ENCODE measurements at places on chromosomes 5 and 9.

DNA sequence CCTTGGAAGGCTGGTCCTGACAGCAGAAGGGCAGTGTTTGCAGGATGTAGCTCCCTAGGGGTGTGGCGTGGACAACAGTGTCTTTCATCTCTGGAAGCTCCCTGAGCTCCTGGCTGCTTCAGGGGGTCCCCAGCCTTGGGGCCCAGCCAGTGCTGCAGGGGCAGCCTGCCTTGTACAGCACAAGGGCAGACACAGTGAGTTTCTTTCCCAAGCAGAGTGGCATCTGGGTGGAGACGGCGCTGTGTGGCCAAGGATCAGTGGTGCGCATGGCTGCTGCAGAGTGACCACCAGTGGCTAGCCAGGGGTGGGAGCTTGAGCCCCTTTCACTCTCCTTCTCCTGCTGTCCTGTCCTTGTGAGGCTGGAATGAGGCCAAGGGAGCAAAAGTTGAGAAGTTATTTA is 7.6 kb upstream of the IRX4 start:
- DNase-seq = no peak

- no peak for DNase-seq
Observed at GRCh38 chr9:81239388-81239787, 450.0 kb downstream of the TLE1 start.

DNA sequence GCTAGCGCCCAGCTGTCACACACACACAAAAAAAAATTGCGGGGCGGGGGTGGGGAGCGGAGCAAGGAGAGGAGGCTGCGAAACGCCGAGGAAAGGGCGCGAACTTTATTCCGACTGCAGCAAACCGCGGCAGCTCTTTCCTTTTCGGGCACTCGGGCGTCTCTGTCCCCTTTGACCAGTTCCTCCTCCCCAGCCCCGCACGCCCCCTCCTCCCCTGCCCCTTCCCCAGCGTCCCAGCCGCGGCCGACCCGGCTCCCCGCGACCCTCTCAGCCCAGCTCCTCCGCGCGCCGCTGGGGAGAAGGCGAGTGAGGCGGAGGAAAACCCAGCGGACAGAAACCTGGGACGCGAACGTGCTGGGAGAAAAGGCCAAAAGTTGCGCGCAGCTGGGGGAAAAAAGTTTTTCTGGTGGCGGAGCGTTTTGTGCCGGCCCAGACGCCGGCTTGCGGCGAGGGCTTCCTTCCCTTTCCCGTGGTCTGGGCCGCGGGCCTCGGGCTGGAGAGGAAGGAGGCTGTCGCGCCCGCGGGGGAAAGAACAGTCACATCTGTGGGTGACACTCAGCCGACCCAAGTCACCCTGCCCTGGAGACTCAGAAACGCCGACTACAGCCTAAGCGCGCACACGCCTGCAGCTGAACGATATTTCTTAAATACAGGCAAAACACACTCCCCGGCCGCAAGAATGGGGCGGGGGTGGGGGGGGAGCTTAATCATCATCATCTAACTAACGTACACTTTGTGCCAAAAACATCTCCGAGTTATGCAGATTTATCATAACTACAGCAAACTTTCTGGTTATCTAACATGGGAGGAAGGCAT is 1.1 kb upstream of the BNC2 start:
- peak; percentile 53 for DNase-seq

DNA sequence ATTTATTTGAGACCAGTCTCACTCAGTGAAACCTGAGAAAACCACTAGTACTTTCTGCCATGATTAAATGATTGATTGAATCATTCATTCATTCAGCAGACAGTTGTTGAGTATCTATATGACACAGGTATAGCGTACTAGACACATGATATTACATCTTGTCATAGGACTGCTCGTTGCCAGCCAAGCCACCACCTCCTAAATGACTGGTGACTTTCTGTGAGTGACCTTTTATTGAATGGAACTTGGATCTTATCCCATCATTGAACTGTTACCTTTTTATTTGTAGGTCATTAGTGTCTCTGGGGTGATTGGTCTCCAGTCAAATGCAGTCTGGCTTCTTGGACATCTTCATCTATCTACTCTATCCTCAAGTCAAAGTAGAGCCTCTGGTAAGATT is 80.7 kb downstream of the HACD4 start:
- DNase-seq = no peak

GRCh38 chr9:101445353-101446029 is 9.9 kb upstream of the ALDOB start:
- DNase-seq = no peak

- peak; percentile 70 for DNase-seq
Observed at GRCh38 chr9:4301971-4302427, 2.1 kb upstream of the GLIS3 start.

GRCh38 chr5:119353213-119353612 is 2.6 kb upstream of the TNFAIP8 start:
- no peak for DNase-seq

DNA sequence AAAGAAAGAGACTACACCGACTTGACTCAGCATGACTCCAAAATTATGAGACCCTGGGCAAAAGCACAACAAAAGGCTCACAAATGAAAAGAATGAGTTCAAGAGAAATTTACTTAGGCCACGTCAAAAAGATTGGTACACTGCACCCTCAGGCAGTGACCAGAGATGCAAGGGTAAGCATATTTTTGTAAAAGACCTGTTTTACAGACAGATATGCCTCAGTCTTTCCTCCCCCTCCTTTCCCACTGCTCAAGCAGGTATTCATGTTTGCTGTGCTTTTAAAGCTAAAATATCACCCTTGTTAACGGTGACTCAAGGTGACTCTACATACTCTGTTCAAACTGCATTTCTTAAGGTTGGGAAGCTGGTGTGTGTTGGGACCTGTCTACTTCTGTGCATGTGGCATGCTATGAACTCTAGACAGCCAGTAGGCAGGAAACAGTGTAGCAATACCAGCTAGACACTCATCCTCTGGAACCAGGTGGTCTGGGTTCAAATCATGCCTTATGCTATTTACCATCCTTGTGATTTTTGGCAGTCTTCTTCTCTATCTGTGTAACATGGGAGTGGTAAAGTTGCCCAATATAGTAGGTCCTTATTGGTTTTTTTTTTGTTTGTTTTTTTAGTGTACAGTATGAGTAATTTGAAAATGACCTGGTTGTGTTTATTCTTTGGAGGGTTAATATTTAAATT is 98.7 kb downstream of the TLE4 start:
- no peak for DNase-seq

DNA sequence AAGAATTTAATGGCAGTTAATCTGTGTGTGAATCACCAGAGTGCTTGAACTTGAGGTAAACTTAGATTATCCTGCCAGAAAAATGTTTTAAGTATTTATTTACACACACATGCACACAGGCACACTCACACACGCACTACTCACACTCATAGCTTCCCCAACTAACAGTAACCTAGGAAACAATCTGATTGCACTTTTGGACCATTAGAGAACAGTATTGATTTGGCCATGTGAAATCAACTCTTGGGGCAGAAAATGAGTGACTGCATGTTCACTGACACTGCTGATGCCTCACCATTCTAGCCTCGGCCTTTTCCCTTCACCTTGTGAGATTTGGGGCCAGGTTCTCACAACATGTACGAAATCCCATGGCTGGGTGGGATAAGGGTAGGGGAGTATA is 64.1 kb downstream of the SLC1A3 start:
- DNase-seq = no peak
